Calu3 (cell line): ENCODE measurements at places on chromosomes 2 and 18.

GRCh38 chr18:13452388-13452811, 233.8 kb downstream of the LDLRAD4 start:
- DNase-seq = no peak

DNA sequence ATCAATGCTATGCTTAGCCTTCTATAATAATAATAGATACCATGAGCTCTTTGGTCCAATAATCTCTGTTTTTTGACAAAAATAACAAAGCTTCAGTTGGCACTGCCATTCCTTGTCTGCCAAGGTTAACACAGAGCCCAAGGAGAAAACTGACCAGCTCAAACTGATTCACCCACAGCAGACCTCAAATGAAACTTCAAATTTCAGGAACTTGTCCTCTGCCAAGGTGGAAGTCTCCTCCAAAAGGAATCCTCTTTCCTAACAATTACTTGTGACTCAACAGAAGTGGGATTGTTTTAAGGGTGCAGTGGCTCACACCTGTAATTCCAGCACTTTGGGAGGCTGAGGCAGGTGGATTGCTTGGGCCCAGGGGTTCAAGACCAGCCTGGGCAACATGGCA, 12.1 kb downstream of the AAK1 start:
- DNase-seq = no peak

GRCh38 chr2:1995987-1996386, 251.7 kb upstream of the PXDN start:
- DNase-seq = no peak

GRCh38 chr2:239928391-239929350, 96.5 kb downstream of the NDUFA10 start:
- no peak for DNase-seq

- no peak for DNase-seq
Observed at GRCh38 chr2:217597681-217598080, 405.1 kb downstream of the TNS1 start.

DNA sequence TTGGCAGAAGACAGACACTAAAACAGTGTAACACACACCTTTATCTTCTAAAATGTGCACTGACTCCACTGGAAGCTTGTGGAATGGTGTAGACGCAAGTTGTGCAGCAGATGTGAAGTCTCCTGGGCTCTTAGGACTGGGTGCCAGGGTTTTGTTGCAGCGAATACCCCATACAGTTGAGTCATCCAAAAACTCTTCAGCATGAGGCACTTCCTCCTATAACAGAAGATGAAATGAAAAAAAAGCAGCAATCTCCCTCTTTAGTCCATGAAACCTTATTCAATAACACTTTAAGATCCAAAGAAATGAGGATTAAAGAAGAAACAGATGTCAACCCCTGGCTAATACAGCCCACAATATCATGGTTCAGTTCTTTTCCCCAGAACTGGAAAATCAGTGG, 22.2 kb downstream of the BUB1 start:
- DNase-seq = no peak

- DNase-seq = no peak
Observed at GRCh38 chr18:48941672-48942071, 9.1 kb downstream of the SMAD7 start.

- peak; percentile 7 for DNase-seq
Observed at GRCh38 chr2:12931186-12931844, 214.6 kb downstream of the TRIB2 start.
